ENCODE measurements at places on chromosomes 1 and 21.

GRCh38 chr1:95754412-95754811 lies 520.4 kb downstream of the RWDD3 start:
- DNase-seq = no peak

- no peak for DNase-seq
Observed at GRCh38 chr21:14686466-14687267, 140.6 kb upstream of the SAMSN1 start.

DNA sequence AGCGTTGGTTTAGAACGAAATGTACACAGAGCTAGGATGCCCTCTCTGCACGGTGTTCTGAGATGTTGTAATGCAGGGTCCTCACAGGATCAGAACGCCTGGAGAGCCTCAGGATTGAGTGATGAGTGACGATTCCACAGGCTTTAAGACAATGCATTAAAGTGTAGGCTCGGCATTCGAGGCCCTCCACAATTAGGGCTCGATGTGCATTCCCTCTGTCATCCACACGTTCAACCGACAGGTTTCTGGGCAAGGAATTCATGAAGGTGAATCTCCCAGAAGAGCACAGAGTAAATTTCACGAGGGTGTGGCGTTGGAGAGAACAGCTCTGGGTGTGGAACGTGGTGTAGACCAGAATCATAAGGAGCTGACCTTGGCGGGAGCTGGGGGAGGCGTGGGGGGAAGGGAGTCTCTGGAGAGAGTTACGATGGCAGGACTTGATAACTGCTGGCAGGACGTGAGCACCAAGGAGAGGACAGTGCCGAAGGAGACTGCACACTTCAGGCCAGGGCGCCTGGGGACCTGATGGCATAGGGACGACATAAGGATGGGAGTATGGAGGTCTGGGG lies 51.0 kb upstream of the EFHD2 start:
- DNase-seq = no peak

- DNase-seq = peak; percentile 87
Observed at GRCh38 chr1:244834543-244835275, 749 bp upstream of the COX20 start.

DNA sequence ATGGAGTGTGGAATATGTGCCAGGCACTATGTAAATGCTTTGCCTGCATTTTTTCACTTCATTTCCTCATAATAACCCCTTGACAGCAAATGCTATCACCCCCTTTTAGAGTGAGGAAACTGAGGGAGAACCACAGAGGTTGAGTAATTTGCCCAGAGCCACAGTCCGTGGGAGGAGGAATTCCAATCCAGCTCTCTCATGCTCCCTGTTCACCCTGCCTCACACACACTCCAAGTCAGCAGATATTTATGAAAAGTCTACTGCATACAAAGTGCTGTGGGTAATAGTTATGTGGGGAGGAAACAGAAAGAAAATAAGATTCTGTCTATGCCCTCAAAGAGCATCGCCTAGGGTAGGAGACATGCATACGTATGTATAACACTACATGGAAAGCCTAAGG lies 30.9 kb upstream of the RBM15 start:
- no peak for DNase-seq

DNA sequence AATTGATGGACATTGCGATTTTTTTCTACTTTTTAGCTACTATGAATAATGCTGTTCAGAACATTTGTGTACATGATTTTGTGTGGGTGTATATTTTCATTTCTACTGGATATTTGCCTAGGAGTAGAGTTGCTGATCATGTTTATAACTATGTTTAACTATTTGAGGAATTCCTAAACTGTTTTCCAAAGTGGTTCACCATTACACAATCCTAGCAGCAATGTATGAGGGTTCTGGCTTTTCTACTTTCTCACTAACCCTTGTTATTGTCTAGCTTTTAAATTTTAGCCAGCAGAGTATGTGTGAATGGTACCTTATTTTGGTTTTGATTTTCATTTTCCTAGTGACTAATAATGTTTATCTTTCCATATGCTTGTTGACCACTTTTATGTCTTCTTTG lies 86.2 kb downstream of the ATG4C start:
- no peak for DNase-seq

GRCh38 chr1:183178545-183178944 lies 7.5 kb upstream of the LAMC2 start:
- DNase-seq = no peak

- DNase-seq = no peak
Observed at GRCh38 chr1:163068716-163069115, 445 bp upstream of the RGS4 start.

GRCh38 chr1:2956576-2956975 lies 64.7 kb upstream of the ACTRT2 start:
- no peak for DNase-seq

DNA sequence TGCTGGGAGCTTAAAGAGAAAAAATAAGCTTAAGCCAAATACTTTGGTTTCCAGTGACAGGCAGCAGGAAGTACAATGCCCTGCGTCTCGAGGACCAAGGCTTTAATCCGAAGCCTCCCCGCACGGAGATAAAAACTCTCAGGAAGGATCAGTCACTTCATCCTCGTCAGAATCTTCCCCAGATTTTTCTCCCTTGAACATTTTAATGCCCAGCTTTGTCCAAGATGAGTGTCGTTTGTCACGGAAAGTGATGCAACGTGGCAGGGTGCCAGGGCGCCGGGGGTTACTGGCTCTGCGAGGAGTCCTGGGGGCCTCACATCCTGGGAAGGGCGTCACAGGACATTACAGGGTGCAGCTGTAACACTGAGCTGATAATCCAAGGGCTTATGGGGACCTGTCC lies 25.2 kb upstream of the PCBP3 start:
- DNase-seq = no peak

DNA sequence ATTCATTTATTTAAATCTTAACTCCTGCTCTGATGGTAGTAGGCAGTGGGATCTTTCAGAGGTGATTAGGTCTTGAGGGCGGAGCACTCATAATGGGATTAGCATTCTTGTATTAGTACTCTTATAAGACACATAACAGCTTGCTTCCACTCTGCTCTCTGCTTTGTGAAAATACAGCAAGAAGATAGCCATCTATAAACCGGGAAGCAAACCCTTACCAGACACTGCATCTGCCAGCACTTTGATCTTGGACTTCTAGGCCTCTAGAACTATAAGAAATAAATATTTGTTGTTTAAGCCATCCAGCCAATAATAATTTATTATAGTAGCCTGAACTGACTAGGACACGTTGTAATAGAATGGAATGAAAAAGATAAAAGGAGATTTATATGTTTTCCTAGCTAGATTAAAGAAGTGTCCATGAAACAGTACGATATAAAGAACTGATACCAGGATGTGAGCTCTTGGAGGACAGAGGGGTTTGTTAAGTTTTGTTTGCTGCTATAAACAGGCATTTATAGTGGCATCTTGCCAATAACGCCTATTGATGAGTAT lies 869.9 kb downstream of the MRPL39 start:
- no peak for DNase-seq

GRCh38 chr1:240967070-240967724 lies 355.2 kb upstream of the GREM2 start:
- DNase-seq = no peak

DNA sequence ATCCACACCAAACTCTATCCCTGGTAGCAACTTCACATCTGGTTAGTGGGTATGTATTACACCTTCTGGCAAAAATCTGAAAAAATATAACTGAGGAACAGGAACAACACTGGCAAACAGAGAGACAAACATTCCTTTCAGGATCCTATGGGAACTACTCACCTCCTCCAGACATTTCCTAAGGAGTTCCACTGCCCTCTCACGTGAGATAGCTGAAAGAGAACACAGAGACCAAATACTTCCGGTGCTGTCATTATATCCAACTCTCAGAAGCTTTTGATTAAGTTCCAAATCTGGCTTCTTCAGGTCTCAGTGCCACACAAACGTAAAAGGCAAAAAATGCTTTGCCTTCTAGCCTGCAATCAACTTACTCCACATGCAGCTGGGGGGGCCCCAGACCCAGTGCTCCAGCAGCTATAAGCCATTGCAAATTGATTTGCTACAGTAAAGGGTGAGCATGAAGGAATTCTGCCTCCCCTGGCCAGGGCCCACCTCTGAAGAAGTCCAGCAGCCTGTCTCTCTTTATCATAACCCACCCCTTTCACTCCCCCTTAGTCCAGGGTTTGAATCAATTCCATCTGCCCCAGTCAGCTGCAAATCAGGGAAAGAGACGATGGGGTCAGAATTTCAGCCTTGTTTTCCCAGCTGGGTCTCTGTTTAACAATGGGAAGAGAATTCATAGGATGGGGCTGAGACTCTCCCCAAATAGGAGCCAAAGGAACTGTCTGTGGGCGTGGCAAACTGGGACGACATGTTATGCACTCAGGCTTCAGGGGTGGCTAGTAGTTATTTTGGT lies 32.2 kb downstream of the TFAP2E start:
- DNase-seq = no peak

DNA sequence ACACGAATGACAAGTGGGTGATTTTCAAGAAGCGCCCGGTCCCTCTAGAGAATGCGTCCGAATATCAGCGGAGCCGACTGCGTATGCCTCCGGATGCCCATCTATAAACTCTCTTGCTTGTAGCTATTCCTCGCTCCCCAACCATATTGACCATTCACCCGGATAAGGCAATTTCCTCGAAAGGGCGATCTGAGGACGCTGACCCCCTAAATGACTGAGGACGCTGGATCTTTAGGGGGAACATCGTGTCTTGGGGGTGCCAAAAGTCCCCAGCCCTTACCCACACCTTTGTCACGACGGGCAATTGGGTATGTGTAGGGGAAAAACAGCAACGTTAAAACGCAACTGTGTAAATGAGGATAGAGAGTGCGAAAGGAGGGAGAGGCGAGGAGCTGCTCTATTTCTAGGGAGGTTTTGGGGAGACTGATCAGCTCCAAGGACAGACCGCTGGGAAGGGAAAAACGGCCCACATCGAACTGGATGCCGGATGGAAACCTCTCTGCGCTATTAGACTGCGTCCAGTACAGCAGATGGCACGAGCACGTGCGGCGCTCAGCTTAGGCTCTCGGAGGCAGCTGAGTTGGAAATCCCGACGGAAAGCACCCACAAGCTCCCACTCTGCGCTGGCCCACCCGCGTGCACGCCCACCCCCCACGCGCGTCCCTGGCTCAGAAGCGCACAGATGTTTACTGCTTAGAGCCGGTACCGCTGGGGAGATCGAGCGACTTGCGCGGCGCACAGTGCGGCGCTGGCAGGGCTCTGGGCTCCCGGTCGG lies 2.9 kb upstream of the PRRX1 start:
- DNase-seq = no peak

GRCh38 chr1:157105298-157105987 lies 5.8 kb upstream of the ETV3L start:
- DNase-seq = no peak

DNA sequence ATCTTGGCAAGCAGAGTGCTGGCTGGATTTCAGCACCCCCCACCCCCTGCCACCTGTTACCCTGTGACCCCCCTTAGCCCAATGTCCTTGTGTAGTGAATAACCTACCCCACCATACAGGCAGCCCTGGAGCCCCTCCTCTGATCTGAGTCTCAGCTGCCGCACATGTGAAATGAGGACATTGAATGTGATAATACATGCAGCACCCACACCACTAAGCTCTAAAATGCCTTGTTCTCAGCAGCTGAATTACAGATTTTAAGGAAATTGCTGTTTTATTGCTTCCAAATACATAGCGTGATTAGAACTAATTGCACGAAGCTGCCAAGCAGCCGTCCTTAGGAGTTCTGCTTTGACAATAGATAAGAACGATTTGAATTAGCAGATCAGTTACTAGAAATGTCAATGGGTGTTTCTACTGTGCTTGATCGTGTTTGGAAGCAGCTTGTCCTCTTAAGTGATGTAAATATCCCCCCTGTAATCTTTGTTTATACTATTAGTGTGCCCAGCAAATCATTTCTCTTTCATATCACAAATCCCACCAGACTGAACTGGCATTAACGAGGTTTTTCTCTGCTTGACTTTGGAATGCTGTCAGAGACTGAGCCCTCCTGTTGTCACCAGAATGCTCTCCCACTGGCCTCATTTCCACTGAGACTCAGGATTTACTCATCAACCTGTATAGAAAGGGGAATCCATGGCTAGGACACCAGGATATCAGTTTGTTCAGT lies 4.9 kb downstream of the SLAMF8 start:
- DNase-seq = no peak

GRCh38 chr1:61226791-61227567 lies 144.6 kb downstream of the NFIA start:
- no peak for DNase-seq

DNA sequence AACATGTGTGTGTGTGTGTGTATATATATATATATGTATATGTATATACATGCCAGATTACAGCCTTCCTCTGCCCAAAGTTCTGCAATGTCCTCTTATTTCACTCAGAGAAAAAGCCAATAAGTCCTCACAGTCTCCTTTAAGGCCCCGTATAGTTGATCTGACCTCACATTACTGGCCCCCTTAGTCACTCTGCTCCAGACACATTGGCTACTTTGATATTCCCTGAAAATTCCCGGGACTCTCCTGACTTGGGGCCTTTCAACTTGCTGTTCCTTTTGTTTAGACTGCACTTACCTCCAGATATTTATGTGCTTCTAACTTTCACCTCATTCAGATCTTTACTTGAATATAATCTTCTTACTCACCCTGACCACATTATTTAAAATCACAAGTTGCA lies 4.2 kb upstream of the BSDC1 start:
- DNase-seq = no peak

DNA sequence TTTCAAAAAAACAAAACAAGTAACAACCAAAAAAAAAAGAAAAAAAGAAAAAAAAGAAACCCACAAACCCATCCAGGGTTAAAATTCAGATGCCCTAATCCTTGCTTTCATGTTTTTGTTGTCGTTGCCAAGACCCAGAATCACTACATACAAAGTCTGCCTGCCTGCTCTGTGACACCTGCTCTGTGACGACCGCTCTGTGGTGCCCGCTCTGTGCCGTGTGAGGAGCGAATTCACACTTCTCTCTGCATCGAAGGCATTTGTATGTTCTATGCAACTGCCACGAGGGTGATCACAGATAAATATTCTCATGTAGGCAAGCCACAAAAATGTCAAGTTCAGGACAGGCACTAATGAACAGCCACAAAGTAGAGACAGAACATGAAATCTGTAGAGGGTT lies 178.6 kb downstream of the SLC45A1 start:
- DNase-seq = no peak

GRCh38 chr1:26175346-26175745 lies 1.9 kb upstream of the CNKSR1 start:
- DNase-seq = no peak

DNA sequence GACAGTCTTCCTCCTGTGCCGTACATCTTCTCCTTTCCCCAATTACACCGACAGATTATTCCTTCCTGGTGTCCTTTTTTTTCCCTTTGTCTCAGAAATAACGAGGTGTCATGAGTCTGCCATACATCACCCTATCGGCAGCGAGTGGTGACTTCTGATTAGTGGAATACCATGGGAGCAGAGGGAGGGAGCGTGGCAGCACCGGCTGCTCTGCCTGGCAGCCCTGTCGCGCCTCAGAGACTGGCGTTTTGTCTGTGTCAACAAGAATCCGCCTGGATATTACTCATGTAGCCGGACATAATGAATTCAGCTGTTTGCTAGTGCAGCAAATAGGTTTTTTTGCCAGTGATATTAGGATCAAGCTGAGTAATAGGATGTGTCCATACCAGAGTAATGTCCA lies 51.8 kb downstream of the UTP25 start:
- DNase-seq = no peak

GRCh38 chr21:40299451-40299850 lies 432.2 kb downstream of the PCP4 start:
- no peak for DNase-seq

- DNase-seq = no peak
Observed at GRCh38 chr1:234230414-234230862, 142.8 kb upstream of the COA6 start.

GRCh38 chr1:224168859-224169380 lies 14.1 kb upstream of the DEGS1 start:
- no peak for DNase-seq

- no peak for DNase-seq
Observed at GRCh38 chr21:42406201-42406621, 2.5 kb downstream of the UBASH3A start.

Data from WTC11 (cell line).